T1000 (cell line): ENCODE measurements at places on chromosomes 5 and 9.

DNA sequence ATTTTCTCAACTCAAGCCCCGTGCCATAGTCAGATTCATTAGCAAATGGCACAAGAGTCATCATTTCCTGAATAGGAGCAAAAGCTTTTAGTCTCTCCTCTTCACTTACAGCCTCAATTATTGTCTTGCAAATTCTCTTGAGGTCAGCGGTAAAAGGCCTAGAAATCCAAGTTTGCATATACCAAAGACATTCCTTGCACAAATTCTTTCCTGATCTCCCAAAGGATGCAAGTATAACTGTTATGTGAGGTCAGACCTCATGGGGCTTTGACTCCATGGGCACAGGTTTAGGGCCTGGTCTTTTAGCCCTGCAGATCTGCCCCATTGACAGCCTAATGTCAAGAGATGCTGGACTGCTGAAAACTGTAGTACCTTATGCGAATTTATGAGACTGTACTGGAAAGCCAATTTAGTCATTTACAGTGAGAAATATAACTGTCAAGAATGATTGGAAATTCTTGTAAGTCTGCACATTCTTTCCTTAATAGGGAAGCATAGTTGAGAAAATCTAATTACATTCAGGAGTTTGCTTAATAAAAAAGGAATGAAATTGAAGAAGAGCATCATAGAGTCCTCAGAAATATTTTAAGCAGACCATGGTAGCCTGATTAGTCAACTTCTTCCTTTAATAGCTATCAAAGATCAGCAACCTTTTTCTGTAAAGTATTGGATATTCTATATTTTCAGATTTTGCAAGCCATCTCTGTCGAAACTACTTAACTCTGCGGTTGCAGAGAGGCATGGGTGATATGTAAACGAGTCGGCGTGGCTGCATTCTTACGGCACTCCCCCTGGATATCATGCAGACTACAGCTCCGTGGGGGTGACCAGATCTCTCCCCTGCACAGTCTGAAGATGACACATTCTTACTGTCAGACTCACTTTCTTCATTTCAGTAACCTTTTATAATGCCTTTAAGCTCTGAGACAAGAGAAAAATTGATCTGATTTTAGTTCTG lies 45.2 kb downstream of the GCNT4 start:
- DNase-seq, result no peak

DNA sequence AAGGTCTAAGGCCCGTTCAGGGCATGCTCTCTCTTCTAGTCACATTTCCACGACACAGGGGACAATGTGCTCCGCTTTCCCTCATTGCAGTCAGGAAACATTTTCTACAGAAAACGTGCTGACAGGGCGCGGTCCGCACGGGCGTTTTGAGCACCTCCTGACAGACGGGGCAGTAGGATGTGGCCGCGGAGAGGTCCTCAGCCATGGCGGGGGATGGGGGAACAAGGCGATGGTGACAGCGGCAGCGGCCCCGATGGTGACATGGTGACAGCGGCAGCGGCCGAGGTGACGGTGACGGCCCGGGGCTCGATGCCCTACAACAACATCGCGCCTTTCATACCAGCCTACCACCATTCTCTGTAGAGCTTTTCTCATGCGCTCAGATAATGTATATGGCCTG lies 4.1 kb downstream of the PLPP1 start:
- DNase-seq, result no peak

- DNase-seq, result no peak
Measured at GRCh38 chr5:180352116-180353047, 754 bp downstream of the GFPT2 start.

GRCh38 chr5:128965011-128965637 lies at the start of gene SLC27A6:
Gene SLC27A6, plus strand, starts transcription at chr5:128965488. Its CDS starts 650 bp downstream, at chr5:128966138.
- no peak for DNase-seq

GRCh38 chr9:16422114-16422513 lies 448.4 kb downstream of the BNC2 start:
- DNase-seq, result no peak
